ENCODE measurements at places on chromosomes 12 and 14. TPM values are rescaled to one million over a fixed set of nuclear protein-coding genes. Genes with fewer than 3 reads are reported as not detected.

KRT82 gene
- not detected for total RNA-seq

DNA sequence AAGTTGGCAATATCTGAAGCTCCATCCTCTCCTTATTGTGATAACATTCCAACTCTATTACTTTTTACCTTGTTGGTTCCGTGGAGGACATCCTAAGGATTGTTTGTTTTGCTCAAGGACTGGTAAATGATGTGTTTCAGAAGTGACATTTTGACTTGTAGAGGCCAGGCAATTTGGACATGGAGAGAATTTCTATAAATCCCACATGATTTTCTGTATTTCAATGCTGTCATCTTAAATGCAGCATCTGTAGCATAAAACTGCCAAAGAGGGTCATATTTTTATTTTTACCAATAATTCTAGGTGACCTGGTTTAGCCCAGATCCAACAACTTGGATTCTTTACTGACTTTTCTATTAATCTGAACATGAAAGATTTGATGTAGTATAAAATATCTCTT, 328.4 kb downstream of the BMP4 start:
- H3K27me3 ChIP-seq: no peaks in the 10 kb centered on the region
- no peak overlapping the region for H3K27ac ChIP-seq
- H3K36me3 ChIP-seq: no peaks in the 10 kb centered on the region
- DNase-seq: no peak
- H3K4me3 ChIP-seq: no peak overlapping the region

TAS2R50 gene
- total RNA-seq: 0.86 TPM

GRCh38 chr12:64205542-64205941, 16.6 kb downstream of the KICS2 start:
- no peaks in the 10 kb centered on the region for H3K36me3 ChIP-seq
- no peaks in the 10 kb centered on the region for H3K4me1 ChIP-seq
- DNase-seq: no peak
- no peak overlapping the region for H3K4me3 ChIP-seq
- H3K27ac ChIP-seq: no peak overlapping the region
- H3K27me3 ChIP-seq: no peaks in the 10 kb centered on the region

CARMIL3 gene
- total RNA-seq: 2.1 TPM

- DNase-seq: no peak
- peak overlapping the region; percentile 34 for H3K27ac ChIP-seq
- H3K4me3 ChIP-seq: no peak overlapping the region
- peaks cover 10% of the 10 kb centered on the region for H3K4me1 ChIP-seq
Observed at GRCh38 chr12:62776997-62777396, 158.0 kb downstream of the PPM1H start.

RD3L gene
- not detected for total RNA-seq

ADSS1 gene
- total RNA-seq: 3.5 TPM

- no peak overlapping the region for H3K4me3 ChIP-seq
- peak; percentile 17 for DNase-seq
- H3K36me3 ChIP-seq: no peaks in the 10 kb centered on the region
- no peak overlapping the region for H3K27ac ChIP-seq
- H3K27me3 ChIP-seq: no peaks in the 10 kb centered on the region
- no peaks in the 10 kb centered on the region for H3K4me1 ChIP-seq
Observed at GRCh38 chr14:26730929-26731618, 133.2 kb upstream of the NOVA1 start.

TAS2R46 gene
- total RNA-seq: 0.84 TPM

GRCh38 chr12:108373111-108373510, 34.0 kb upstream of the CMKLR1 start:
- no peak for DNase-seq
- H3K27me3 ChIP-seq: no peaks in the 10 kb centered on the region
- H3K36me3 ChIP-seq: no peaks in the 10 kb centered on the region
- H3K4me3 ChIP-seq: no peak overlapping the region

KIF21A gene
- total RNA-seq: 31.0 TPM

DNA sequence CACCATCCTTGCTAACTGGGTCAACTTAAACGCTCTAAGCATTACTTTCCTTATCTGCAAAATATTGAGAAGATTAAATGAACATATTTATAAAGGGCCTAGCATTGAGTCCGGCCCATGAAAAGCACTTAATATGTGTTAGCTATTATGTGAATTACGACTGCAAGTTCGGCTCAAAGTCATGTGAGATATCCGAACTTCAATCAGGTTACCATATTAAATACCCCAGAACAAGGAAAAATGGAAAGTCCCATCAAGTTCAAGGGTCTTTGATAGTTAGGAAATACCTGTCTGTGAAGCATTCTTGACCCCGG, 487 bp upstream of the NRDE2 start:
- peak overlapping the region; percentile 51 for H3K4me3 ChIP-seq
- H3K4me1 ChIP-seq: no peaks in the 10 kb centered on the region
- H3K36me3 ChIP-seq: no peaks in the 10 kb centered on the region
- no peaks in the 10 kb centered on the region for H3K27me3 ChIP-seq

SMIM10L1 gene
- 10.2 TPM for total RNA-seq

SNRNP35 gene
- total RNA-seq: 23.2 TPM

All from colonic mucosa (tissue), 4 donors.